Large intestine (tissue), 12 donors: ENCODE measurements at places on chromosomes 7 and 10. TPM values are rescaled to one million over a fixed set of nuclear protein-coding genes. Genes with fewer than 3 reads are reported as not detected.
A peak's percentile ranks its signal among the peaks of the same experiment; 100 is the strongest.

UNC5B gene
- 10.5 TPM for polyA plus RNA-seq

GIMAP2 gene
- 9.3 TPM for polyA plus RNA-seq

CNPY1 gene
- not detected for polyA plus RNA-seq

DNA sequence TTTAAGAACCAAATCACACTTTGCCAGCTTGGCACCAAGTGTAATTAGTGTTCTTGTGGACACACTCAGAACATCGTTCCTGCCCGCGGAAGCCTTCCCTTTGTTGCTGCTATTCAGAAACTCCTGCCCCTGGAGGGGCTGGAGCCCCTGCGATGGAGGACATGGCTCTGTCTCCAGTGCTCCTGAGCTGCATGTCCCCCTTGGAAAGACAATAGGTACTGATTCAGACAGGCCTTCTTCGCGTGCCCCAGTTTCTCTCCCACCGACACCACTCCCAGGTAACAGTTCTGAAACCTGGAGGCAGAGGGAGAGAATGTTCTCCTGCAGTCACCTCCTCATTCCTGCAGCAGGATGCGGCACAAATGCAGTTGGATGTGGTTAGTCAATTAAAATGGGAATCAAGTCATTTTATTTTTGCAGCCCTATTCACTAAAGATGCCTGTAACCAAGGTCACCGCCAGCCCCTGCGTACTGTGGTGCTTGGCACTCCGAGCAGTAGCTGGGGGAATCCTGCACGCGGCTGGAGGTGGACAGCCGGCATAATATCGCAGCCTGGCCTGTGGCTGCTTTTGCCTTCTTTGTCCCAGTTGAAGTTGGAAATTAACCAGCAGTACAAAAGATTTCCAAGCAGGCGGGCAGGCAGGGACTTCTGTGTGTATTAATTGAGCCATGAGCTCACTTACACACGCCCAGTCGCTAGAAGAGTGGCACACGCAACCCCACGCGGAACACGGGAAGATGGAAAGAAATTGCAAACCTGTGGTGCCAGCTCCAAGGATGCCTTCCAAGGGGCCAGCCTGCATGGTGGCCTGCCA is 205.7 kb downstream of the EBF3 start:
- DNase-seq = no peak

GRCh38 chr7:116340943-116341907 is 130.9 kb downstream of the TES start:
- no peak for DNase-seq

- peak; percentile 74 for DNase-seq
Observed at GRCh38 chr10:121418126-121418777, 180.0 kb downstream of the FGFR2 start.

DNA sequence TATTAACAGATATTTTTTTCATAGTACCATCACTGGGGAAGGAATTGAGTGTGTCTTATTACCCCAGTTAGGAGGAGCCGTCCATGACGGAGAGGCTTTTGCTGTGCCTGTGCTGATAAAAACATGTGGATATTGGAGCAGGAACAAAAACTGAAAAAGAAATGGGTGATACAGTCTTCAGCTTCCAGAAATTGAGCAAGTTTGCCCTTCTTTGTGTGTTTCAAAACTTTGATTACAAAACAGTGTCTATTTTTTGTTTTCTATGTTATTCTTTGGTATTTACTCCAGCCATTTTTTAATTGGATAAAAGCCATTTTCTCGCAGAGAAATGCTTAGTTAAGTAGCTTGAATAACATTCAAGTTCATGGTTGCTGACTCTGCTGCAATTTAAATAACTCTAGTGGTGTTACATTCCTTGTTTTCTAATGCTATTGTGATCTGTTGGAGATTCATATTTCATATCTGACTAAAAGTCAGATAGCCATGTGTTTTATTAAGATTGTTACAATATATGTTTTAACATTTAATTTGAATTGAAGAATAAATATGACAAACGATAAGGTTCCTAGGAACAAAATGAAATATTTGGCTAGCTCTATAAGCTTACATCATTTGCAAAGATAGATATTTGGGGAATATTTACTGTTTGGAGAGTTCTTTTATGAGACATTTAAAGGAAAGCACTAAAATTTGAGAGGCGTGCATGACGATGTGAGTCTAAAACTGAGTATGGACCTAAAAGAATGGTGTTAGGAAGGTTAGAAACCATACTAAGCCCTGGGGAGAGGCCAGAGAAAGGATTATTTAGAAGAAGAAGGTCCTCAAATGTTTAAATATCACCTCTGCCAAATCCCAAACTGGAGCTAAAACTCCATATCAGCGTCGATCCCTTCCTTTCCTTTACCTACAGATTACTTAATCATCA is 747.3 kb upstream of the CELF2 start:
- DNase-seq = no peak

GRCh38 chr7:116740755-116741462 is 68.9 kb downstream of the MET start:
- no peak for DNase-seq

DNA sequence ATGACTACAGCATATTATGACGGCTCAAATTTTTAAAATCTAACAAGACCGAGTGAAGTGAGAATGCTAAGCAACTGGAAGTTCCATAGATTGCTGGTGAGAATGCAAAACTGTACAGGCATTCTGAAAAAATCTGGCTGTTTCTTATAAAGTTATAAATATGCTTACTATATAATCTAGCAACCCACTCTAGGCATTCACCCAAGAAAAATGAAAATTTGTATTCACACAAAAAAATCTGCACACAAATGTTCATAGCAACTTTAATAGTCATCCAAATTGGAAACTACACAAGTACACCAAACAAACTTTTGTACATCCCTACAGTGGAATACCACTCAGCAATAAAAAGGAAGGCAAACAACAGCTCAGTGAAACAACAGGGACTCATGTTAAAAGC is 39.9 kb upstream of the STARD3NL start:
- no peak for DNase-seq

- DNase-seq = no peak
Observed at GRCh38 chr10:2463316-2463715, 604.0 kb upstream of the PFKP start.

GRCh38 chr10:62384057-62384446 is 9.9 kb downstream of the ZNF365 start:
- no peak for DNase-seq
